ENCODE measurements at places on chromosomes 16 and 17.
A peak's percentile ranks its signal among the peaks of the same experiment; 100 is the strongest.

- DNase-seq, result no peak
- H3K36me3 ChIP-seq, result no peaks in the 10 kb centered on the region
- H3K27me3 ChIP-seq, result peaks cover 24% of the 10 kb centered on the region
- peaks cover 12% of the 10 kb centered on the region for H3K4me1 ChIP-seq
These were observed 4.7 kb downstream of the PPP1R1B start for GRCh38 chr17:39631403-39631802.

- H3K27me3 ChIP-seq, result peaks cover 83% of the 10 kb centered on the region
- peaks cover 7% of the 10 kb centered on the region for H3K36me3 ChIP-seq
- no peak for DNase-seq
- peaks cover 19% of the 10 kb centered on the region for H3K4me1 ChIP-seq
These were observed 5.7 kb downstream of the IRX5 start for GRCh38 chr16:54936201-54936978.

GRCh38 chr17:37117373-37118142 is 168.8 kb downstream of the AATF start:
- no peaks in the 10 kb centered on the region for H3K4me1 ChIP-seq
- no peaks in the 10 kb centered on the region for H3K27me3 ChIP-seq
- no peak overlapping the region for H3K27ac ChIP-seq
- no peak for DNase-seq
- H3K4me3 ChIP-seq, result no peak overlapping the region

- no peak for DNase-seq
- H3K4me3 ChIP-seq, result no peak overlapping the region
- no peak overlapping the region for H3K27ac ChIP-seq
- no peaks in the 10 kb centered on the region for H3K36me3 ChIP-seq
- peaks cover 19% of the 10 kb centered on the region for H3K27me3 ChIP-seq
These were observed 8.3 kb upstream of the MPHOSPH6 start for GRCh38 chr16:82178352-82178751.

DNA sequence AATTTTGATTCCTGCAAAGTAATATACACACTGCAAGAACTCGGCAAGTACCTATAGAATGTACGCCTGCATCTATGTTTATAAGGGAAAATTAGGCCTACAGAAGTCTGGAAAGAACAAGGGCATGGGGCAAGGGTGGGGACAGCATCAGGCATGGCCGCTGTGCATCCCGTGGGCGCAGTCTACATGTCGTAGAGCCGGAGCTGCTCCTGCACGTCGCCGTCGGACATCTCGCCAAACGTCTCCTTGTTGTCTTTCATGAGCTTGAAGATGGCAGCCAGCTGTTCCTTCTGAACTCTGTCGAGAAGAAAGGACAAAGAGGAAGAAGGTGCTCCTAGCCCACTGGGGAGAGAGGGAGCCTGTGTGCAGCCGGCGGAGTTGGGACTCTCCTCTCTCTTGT is 33.4 kb downstream of the MXRA7 start:
- H3K36me3 ChIP-seq, result no peaks in the 10 kb centered on the region
- H3K4me1 ChIP-seq, result peaks cover 7% of the 10 kb centered on the region
- H3K27me3 ChIP-seq, result no peaks in the 10 kb centered on the region
- H3K27ac ChIP-seq, result no peak overlapping the region

- no peak for DNase-seq
- H3K27me3 ChIP-seq, result peaks cover 2% of the 10 kb centered on the region
- no peak overlapping the region for H3K27ac ChIP-seq
- no peaks in the 10 kb centered on the region for H3K4me1 ChIP-seq
- H3K4me3 ChIP-seq, result no peak overlapping the region
These were observed 224.7 kb upstream of the IRX3 start for GRCh38 chr16:54511222-54511731.

- H3K36me3 ChIP-seq, result peaks cover 2% of the 10 kb centered on the region
- no peak overlapping the region for H3K27ac ChIP-seq
- H3K4me1 ChIP-seq, result peaks cover 46% of the 10 kb centered on the region
These were observed 29.9 kb downstream of the DCUN1D3 start for GRCh38 chr16:20870122-20870820.

DNA sequence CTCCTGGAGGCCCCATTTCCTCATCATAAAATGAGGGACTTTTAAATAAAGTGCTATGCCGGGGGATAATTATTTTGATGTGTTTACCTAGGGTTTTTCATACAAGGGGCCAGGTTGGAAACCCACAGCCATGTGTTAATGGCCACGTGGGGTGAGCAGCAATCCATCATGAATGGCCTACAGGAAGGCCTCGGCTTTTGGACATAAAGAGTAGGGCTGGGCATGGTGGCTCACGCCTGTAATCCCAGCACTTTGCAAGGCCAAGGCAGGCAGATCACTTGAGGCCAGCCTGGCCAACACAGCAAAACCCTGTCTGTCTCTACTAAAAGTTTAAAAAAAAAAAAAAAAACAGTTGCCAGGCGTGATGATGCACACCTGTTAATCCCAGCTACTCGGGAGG is 40.3 kb downstream of the MEAK7 start:
- H3K36me3 ChIP-seq, result peaks cover 29% of the 10 kb centered on the region
- H3K4me1 ChIP-seq, result no peaks in the 10 kb centered on the region
- no peaks in the 10 kb centered on the region for H3K27me3 ChIP-seq
- H3K4me3 ChIP-seq, result no peak overlapping the region
- H3K27ac ChIP-seq, result no peak overlapping the region

DNA sequence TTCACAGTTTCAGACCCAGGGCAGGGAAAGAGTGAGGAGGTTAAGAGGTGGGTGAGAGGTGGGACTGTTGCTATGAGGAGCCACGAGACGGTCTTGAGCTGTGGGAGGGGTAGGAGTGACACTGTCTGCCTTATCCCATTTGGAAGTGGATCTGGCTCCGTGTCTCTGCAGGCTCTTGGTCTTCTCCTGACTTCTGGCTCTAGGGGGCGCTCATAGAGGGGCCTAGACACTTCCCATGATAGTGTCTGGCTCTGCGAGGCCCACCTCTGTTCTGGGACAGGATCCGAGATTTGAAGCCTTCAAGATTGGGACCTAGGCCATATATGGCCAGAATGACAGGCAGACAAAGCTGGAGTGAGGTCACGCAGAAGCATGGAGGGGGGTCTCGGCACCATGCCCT is 204.5 kb downstream of the GSG1L start:
- H3K27me3 ChIP-seq, result peaks cover 6% of the 10 kb centered on the region
- no peak overlapping the region for H3K4me3 ChIP-seq
- H3K27ac ChIP-seq, result no peak overlapping the region
- no peak for DNase-seq
- H3K36me3 ChIP-seq, result peaks cover 1% of the 10 kb centered on the region

- peaks cover 6% of the 10 kb centered on the region for H3K36me3 ChIP-seq
- H3K27ac ChIP-seq, result peak overlapping the region; percentile 74
- peak; percentile 78 for DNase-seq
- peak overlapping the region; percentile 61 for H3K4me3 ChIP-seq
These were observed 62.9 kb downstream of the SMURF2 start for GRCh38 chr17:64599187-64599676.

DNA sequence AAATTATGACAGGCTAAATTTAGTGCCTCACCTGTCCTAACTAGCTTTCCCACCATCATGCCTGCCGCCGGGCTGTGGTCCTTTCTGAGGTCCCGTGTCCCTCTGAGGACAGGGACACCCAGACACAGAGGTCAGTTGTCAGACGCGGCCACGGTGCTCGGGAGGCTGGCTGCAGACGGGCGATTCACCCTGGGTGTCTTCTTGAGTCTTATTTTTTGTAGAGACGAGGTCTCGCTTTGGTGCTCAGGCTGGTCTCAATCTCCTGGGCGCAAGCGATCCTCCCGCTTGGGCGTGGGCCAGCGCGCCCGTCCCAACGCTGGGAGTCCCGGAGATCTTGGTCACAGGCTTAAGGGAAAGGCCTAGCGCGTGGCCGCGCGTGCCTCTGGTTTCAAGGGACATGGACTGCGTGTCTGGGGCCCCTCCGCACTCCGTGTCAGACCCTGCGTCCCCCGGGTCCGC is 797 bp upstream of the RAB11FIP3 start:
- peaks cover 2% of the 10 kb centered on the region for H3K36me3 ChIP-seq
- H3K27me3 ChIP-seq, result no peaks in the 10 kb centered on the region
- peaks cover 28% of the 10 kb centered on the region for H3K4me1 ChIP-seq
- no peak overlapping the region for H3K27ac ChIP-seq

- peaks cover 1% of the 10 kb centered on the region for H3K4me1 ChIP-seq
- H3K27ac ChIP-seq, result no peak overlapping the region
- no peaks in the 10 kb centered on the region for H3K27me3 ChIP-seq
- H3K4me3 ChIP-seq, result no peak overlapping the region
- H3K36me3 ChIP-seq, result no peaks in the 10 kb centered on the region
- DNase-seq, result peak; percentile 91
These were observed 5.3 kb upstream of the ZNF689 start for GRCh38 chr16:30615358-30616091.

DNA sequence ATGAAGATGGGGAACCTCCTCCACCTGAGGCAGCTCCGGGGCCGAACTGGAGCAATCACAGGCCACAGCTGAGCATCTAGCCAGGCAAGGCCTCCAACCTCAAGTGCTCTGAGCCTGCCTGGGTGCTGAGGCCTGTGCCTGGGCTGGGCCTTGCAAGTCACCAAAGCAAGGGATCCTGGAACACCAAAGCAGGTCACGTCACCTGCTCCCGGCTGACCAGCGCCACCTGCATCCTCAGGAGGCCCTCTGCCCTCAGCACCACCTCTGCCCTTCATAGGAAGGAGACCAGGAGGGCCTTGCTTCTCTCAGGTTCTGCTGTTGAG is 68.0 kb downstream of the SMPD3 start:
- H3K4me3 ChIP-seq, result no peak overlapping the region
- H3K27ac ChIP-seq, result no peak overlapping the region
- H3K4me1 ChIP-seq, result peaks cover 11% of the 10 kb centered on the region
- no peak for DNase-seq
- no peaks in the 10 kb centered on the region for H3K36me3 ChIP-seq
